ENCODE measurements at places on chromosomes 5 and 9.
A peak's percentile ranks its signal among the peaks of the same experiment; 100 is the strongest.

DNA sequence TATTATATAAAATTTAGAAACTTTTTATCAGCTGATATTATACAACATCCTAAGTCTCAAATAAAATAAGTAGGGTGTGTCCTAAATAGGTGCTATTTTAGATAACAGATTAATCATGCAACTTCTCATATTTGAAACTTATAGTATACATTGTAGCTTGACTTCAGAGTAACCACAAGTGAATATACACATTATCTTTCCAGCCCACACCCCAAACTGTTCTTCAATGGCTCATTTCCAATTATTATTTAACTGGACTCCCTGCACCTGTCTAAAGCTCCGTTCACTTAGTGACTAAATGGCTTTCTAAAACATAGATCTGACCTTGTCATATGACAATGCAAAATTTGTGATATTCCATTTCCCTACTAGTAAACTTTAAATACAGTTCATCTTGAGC lies 490.9 kb upstream of the RGMB start:
- DNase-seq, result no peak

GRCh38 chr9:113737517-113738271 lies 138.4 kb upstream of the ZNF618 start:
- DNase-seq, result peak; percentile 75

GRCh38 chr5:83418356-83419321 lies 52.9 kb upstream of the VCAN start:
- DNase-seq, result no peak

GRCh38 chr5:76368941-76369340 lies 34.1 kb upstream of the IQGAP2 start:
- no peak for DNase-seq

- DNase-seq, result no peak
Measured at GRCh38 chr5:1390861-1391600, 46.1 kb upstream of the CLPTM1L start.

DNA sequence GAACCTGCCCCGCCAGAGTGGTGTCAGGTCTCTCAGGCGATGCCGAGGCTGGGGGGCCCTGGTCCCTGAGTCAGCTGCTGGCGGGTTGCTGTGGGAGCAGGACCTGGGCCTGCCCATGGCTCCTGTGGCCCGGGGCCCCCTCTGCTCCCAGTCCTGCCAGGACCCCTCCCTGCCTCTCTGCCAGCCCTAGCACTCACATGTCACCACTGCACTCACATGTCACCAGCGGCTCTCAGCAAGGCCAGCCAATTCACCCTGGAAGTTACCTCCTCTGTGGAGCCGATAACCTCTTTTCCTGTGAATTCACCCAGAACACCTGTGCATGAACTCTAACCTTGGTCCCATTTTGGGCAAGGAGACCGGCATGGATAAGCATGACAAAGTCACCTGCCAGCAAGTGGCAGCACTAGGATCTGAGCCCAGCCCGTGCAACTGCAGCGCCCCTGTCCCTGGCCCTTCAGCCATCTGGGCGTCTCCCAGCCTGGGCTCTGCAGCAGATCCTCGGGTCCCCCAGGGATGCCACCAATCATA lies 170.2 kb downstream of the GAPVD1 start:
- DNase-seq, result no peak

DNA sequence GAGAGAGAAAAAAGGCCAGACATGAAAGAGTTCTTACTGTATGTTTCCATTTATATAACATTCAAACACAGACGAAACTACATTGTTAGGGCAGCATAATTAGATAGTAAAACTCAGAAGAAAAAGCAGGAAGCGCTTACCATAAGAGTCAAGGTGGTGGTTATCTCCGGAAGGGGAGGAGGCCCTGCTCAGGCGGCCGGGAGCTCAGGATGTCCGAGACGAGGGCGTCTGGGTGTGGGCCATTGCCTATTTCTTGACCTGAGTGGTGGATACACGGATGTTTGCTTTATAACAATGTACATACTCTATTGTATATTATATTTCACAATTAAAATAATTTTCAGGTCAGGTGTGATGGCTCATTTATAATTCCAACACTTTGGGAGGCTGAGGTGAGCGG lies 80.9 kb upstream of the COL5A1 start:
- DNase-seq, result no peak

DNA sequence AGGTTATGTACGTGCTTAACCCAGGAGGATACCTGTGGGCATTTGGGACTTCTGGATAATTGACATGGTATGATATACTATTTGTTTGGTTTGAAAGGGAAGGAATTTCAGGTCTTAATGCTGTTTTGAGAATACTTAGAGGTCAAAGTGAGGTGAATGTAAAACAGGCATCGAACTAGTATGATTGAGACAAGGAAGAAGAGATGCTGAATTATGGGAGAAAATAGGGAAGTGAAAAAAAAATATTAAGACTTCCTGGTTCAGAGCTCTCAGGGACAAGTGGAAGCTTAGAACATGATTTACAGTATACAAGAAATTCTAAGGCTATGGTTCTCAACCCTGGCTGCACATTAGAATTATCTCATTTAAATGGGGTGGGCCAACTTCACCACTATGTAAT lies 115.3 kb downstream of the CD180 start:
- DNase-seq, result no peak
